ENCODE measurements at places on chromosomes 2 and 18. TPM values are rescaled to one million over a fixed set of nuclear protein-coding genes. Genes with fewer than 3 reads are reported as not detected.

DNA sequence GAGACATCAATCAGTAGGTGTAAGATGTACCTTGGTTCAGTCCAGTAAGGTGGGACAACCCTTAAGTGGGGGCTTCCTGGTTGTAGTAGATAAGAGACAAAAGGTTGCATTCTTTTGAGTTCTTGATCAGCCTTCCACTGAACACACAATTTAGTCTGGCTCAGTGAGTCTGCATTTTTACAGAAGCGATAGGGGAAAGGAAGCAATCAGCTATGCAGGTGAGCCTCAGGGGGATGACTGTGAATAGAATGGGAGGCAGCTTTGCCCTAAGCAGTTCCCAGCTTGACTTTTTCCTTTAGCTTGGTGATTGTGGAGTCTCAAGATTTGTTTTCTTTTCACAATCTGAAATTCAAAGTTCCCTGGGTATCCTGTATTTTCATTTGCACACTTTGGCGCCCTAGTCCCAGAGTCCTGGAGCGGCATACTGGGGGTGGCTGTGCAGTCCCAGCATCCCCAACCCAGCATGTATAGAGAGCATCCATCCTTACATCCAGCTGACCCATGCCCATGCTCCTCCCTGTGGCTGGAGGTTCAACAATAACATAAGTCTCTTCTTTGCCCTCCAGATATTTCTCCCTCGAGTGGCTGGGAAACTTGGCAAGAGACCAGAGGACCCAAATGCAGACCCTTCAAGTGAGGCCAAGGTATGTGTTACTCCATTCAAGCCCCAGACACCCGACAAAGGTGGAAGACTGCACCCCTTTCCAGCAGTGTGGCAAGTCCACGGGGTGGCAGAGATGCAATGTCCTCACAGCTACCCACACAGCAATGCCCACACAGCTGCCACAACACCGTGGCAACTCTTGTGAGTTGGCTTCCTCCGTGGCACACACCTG lies 20.1 kb upstream of the PRLH start:
- H3K27ac ChIP-seq, result no peak overlapping the region
- H3K36me3 ChIP-seq, result no peaks in the 10 kb centered on the region
- no peak overlapping the region for H3K4me3 ChIP-seq
- DNase-seq, result no peak
- no peaks in the 10 kb centered on the region for H3K4me1 ChIP-seq

DNA sequence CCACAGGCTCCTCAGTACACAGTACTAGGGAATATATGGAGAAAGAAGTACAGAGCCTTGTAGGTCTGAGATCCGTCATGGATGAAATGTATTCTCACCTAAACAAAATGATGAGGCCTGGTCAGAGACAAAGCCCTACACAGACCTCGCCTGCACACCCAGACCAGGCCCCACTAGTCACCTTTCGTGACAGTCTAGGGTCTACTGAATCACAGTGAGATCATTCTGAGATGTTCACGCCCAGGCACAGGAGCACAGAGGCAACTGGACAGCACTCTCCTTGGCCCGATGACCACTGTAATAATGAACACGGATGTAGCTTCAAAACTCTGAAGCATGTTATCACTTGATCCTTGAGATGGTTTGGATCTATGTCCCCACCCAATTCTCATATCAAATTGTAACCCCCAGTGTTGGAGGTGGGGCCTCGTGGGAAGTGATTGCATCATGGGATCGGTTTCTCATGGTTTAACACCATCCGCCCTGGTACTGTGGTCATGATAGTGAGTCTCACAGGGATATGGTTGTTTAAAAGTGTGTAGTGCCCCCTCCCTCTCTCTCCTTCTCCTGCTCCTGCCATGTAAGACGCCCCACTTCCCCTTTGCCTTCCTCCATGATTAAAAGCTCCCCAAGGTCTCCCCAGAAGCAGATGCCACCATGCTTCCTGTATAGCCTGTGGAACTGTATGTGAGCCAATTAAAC lies 15.1 kb downstream of the DOCK10 start:
- peaks cover 16% of the 10 kb centered on the region for H3K36me3 ChIP-seq
- H3K4me1 ChIP-seq, result peaks cover 79% of the 10 kb centered on the region
- DNase-seq, result peak; percentile 56
- H3K27ac ChIP-seq, result peak overlapping the region; percentile 76

DNA sequence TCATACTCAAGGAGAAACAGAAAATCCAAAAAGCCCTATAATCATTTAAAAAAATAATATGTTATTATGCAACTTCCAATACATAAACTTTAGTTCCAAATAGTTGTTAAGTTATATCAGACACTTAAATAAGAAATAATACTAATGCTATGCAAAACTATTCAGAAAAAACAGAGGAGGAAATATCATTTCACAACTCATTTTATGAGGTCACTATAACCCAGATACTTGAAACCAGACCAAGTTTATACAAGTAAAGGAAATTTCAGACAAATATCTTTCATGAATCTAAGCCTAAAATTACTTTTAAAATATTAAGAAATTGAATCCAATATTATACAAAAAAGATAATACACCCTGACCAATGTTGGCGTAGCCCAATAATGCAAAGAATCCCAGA lies 260.8 kb downstream of the CD226 start:
- DNase-seq, result no peak
- H3K4me1 ChIP-seq, result no peaks in the 10 kb centered on the region
- H3K27ac ChIP-seq, result no peak overlapping the region
- H3K27me3 ChIP-seq, result no peaks in the 10 kb centered on the region
- H3K4me3 ChIP-seq, result no peak overlapping the region
- no peaks in the 10 kb centered on the region for H3K36me3 ChIP-seq

- peaks cover 56% of the 10 kb centered on the region for H3K4me1 ChIP-seq
- DNase-seq, result no peak
- peaks cover 31% of the 10 kb centered on the region for H3K36me3 ChIP-seq
- peak overlapping the region; percentile 91 for H3K4me3 ChIP-seq
- H3K27me3 ChIP-seq, result no peaks in the 10 kb centered on the region
These were observed 1.1 kb upstream of the MTERF4 start for GRCh38 chr2:241103176-241103595.

- no peak overlapping the region for H3K4me3 ChIP-seq
- H3K4me1 ChIP-seq, result no peaks in the 10 kb centered on the region
- H3K27ac ChIP-seq, result no peak overlapping the region
- no peaks in the 10 kb centered on the region for H3K27me3 ChIP-seq
- DNase-seq, result no peak
- H3K36me3 ChIP-seq, result no peaks in the 10 kb centered on the region
These were observed 62.6 kb upstream of the RAB12 start for GRCh38 chr18:8546677-8547076.

GRCh38 chr2:170455617-170456426 lies 259.3 kb upstream of the SP5 start:
- no peak overlapping the region for H3K4me3 ChIP-seq
- no peak overlapping the region for H3K27ac ChIP-seq
- DNase-seq, result no peak
- H3K4me1 ChIP-seq, result no peaks in the 10 kb centered on the region
- H3K36me3 ChIP-seq, result no peaks in the 10 kb centered on the region
- peaks cover 2% of the 10 kb centered on the region for H3K27me3 ChIP-seq

- H3K4me1 ChIP-seq, result no peaks in the 10 kb centered on the region
- no peak for DNase-seq
- H3K4me3 ChIP-seq, result no peak overlapping the region
- peaks cover 3% of the 10 kb centered on the region for H3K27me3 ChIP-seq
These were observed 10.7 kb upstream of the RNF103 start for GRCh38 chr2:86634352-86634751.

Gene SLC23A3
- 1.1 TPM for total RNA-seq

Gene ABCB11
- total RNA-seq, result not detected

Gene PGAP1
- total RNA-seq, result 25.5 TPM
